ENCODE measurements at places on chromosomes 7 and 10.
A peak's percentile ranks its signal among the peaks of the same experiment; 100 is the strongest.

- no peak for DNase-seq
Observed at GRCh38 chr7:116443646-116444045, 55.9 kb upstream of the CAV2 start.

GRCh38 chr7:16774294-16774693 is 20.7 kb downstream of the TSPAN13 start:
- DNase-seq, result no peak

DNA sequence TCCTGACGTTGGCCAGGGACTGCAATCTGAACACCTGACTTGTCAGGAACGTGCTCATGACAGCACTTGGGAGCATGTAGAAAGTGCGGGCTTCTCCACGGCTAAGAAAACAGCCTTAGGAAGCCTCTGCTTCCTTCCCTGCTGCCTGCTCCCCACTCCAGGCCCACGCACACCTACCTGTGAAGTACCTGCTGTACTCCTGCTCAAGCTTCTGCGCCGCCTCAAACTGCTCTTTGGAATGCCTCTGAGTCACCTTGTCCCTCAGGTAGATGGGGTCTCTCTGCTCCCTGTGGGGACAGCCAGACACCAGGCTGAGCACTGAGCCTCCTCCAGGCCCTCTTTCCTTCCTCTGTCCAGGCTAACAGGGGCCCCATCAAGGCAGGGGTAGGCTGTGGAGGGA is 132.7 kb downstream of the DLG5 start:
- no peak for DNase-seq

- no peak for DNase-seq
Observed at GRCh38 chr7:140155428-140155827, 21.4 kb downstream of the KDM7A start.

GRCh38 chr7:21472029-21472428 is 44.1 kb downstream of the SP4 start:
- no peak for DNase-seq

DNA sequence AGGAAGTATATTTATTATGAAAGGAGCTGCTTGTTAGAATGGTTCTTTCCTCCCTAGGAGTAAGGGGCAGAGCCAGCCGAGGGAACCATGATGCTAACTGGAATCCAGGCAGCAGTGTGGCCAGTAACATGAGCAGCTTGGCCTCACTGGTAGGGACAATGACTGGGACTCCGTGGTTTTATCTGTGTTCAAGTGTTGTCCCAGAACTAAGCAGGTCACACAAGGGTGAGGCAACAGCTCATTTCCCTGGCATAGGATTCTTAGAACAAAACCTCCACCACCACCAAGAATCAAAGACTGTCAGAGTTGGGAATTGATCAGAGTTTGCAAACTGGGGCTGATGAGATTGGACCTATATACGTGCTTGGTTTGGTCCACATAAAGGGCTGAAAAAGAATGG is 138.9 kb upstream of the COBL start:
- no peak for DNase-seq

GRCh38 chr7:132655131-132655727 is 79.0 kb upstream of the PLXNA4 start:
- peak; percentile 34 for DNase-seq

DNA sequence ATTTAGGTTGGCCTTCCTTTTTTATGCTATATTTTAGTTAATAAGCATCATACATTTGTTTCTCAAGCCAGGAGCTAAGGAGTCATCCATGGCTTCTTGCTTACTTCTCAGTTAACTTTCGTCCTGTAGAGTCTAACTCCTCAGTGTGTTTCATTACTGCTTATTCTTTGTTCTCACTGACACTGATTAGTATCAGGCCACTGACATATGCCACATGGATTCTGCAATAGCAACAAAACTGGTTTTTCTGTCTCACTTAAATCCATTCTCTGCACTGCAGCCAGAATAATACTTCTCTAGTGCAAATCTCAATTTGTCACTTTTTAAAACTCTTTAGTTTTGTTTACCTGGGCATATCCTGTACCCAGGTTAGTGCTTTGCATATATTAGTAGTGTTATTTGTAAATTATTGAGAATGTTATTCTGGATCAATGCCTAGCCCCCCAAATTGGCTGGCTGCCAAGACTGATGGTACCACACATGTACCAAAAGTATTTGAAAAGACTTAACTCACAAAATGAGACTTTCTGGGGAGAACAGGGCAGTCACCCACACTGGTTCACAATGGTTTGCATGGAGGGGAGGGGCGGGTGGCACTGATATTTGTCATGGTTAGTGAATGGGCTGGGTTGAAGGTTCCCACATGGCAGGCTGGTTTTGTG is 79.1 kb downstream of the CCSER2 start:
- DNase-seq, result no peak

DNA sequence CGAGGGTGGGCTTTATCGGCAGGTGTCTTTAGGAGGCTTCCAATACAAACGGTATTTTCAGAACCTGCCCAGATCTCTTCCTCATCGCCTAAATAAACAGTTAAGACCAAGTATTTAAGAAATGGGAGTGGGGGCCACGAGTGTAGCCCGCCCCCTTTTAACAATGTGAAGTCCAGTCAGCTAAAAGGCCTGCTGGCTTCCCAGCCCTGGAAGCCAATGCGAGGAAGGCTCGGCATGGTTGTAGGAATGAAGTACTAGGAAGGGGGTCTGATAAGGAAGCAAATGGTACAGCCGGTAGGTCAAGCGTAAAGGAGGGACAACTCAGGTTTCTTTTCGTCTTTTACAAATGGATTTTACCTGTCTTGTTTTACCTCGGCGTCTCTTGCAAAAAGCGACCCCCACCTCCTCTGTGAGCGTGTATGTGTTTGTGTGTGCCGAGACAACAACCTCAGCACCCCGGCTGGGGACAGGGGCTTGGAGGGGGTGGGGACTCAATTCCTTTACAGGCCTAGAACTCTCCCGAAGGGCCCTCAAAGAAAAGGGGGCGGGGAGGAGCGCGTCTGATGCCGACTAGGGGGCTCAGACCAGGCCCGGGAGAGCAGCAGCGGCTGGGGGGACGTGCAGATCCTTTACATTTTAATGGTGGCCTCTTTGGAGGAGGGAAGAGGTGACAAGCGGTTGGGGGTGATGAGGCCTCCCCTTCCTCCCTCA is 147.6 kb downstream of the GPR85 start:
- no peak for DNase-seq

DNA sequence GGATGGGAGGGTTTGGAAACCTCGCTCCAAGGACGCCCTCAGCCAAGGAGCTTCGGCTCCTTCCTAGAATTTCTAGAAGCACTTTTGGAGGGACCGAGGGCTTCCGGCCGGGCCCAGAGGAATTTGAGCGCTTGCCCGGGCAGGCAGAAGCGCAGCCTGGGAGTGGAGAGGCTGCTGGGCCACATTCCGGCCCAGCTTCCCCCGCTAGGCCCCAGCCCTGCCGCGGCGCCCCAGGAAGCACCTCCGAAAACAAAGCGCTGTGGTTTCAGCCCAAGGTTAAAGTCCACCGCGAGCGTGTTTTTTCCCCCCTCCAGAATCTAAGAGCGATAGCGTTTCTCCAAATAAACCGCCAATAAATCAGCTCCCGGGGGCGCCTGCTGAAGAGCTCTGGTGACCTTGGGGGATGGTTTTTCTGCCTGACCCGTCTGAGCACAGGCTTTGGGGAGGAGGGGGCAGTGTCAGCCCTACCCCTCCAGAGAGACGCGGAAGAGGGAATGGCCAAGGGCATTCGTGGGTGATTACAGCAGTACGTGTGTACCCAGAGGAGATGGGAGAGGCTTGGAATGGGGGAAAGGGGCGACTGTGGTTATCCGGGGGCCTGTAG is 5.7 kb upstream of the TNRC18 start:
- DNase-seq, result peak; percentile 23

GRCh38 chr7:480531-481218 is 39.0 kb downstream of the PDGFA start:
- DNase-seq, result no peak

GRCh38 chr7:142671506-142671905 is 77.8 kb upstream of the PRSS1 start:
- DNase-seq, result no peak

- no peak for DNase-seq
Observed at GRCh38 chr7:81869670-81870069, 99.8 kb upstream of the HGF start.

- peak; percentile 72 for DNase-seq
Observed at GRCh38 chr7:85750454-85750949, 563.6 kb upstream of the SEMA3D start.

- DNase-seq, result peak; percentile 55
Observed at GRCh38 chr10:102752934-102753664, 9.4 kb downstream of the WBP1L start.

GRCh38 chr10:86636311-86636710 is 18.0 kb upstream of the OPN4 start:
- no peak for DNase-seq

DNA sequence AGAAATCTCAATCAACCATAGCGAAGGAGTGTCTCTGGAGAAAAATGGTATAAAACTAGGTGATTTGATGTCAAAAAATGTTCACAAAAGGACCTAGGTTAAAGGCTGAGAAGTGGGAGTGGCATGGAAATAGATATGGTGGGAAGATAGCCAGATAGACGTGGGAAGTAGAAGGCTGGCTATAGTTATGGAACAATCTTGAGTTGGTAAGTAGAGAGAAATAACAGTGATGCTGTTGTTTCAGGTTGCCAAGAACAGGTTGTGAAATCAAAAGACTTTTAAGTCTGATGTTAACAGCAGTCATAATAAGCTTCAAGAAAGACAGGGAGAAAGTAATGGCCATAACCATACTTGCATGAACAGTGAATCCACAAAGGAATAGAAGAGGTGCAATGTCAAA is 106.1 kb upstream of the RSU1 start:
- no peak for DNase-seq

GRCh38 chr10:127302343-127302742 is 106.0 kb upstream of the INSYN2A start:
- no peak for DNase-seq

- DNase-seq, result no peak
Observed at GRCh38 chr7:127536741-127537140, 48.7 kb downstream of the GCC1 start.

DNA sequence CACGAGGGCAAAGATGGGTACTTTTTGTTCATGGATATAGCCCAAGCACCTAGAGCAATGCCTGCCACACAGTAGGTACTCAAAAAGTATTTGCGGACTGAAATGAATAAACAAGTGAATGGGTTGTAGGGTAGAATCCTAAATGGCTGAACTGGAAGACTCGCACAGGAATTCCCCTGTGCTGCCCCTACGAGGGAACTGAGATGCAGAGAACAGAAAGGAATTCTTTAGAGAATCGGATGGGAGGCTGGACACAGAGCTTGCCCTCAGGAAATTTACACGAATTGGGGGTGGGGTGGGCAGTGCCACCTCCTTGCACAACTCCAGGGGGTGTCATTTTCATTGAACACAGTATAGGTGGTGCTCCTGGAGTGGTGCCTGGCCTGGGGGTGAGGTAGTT is 35.2 kb upstream of the SRGN start:
- no peak for DNase-seq

DNA sequence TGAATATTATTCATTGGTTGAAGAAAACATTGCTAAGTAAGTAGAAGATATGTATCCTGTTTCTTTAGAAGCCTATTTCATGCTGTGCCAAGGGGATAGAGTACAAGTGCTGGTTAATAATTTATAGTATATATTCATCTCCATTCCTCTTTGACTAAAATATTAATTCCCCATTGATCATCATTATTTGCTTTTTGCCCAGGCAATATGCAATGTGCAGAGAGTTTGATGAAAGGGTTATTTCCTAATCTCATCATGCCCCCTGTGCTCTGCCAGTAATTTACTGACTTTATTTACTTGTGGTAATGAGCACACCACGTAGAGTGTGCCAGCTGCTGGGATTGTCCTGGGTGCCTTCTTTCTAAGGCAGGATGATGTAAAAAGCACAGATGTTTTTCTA is 180.9 kb downstream of the REEP3 start:
- DNase-seq, result no peak

DNA sequence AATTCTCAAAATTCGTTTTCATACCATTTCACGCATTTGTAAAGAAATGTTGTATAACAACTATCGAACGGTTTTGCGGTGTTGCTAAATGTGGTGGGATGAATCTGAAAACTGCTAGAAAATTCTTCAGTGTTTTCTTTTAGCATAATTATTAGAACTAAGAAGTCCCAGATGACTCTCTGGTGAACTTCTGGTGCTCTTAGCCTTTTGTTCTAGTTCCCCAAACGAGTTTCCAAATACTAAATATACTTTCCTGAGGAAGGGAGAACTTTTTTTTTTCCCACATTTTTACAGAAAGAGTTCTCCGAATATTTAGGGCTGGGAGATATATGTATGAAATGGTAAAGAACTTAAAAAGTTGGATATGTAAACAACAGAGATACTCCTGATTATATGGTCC is 82.5 kb downstream of the ICA1 start:
- DNase-seq, result peak; percentile 53

DNA sequence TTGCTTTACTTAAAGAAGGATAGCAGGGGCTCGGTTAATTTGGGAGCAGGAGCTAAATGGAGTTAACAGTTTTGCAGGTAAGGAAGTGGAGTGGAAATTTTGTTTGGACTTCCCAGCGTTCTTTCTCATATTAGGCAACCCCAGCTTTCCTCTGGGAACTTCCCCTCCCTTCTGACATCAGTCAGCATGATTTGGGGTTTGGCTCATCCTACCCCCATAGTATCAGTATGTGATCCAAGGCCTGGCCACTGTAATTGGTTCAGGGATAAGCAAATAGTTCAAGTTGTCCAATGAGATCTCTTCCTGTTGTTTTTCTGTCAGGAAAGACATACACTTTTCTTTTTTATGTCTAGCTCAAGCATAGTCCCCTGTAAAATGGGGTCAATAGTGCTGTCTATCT is 125.6 kb upstream of the CDK6 start:
- DNase-seq, result no peak

GRCh38 chr10:101323495-101323894 is 30.5 kb upstream of the BTRC start:
- DNase-seq, result no peak

DNA sequence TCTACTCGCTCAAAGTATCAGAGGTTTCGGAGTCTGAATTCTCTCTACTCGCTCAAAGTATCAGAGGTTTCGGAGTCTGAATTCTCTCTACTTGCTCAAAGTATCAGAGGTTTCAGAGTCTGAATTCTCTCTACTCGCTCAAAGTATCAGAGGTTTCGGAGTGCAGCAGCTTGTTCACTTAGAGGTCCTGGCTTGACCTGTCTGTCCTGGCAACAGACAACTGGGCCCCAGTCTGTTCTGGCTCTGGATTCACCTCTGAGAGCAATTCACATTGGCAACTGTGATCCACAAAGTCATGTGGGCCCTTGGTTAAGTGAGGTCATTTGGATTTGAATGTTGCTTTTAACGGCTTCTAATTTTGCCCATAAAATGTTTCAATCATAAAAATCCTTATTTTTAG is 63.9 kb upstream of the ST8SIA6 start:
- DNase-seq, result no peak

- DNase-seq, result no peak
Observed at GRCh38 chr7:117185124-117185523, 137.7 kb downstream of the WNT2 start.

GRCh38 chr10:17092216-17092944 is 37.2 kb downstream of the CUBN start:
- peak; percentile 98 for DNase-seq

- peak; percentile 12 for DNase-seq
Observed at GRCh38 chr7:28418311-28418710, 6.0 kb downstream of the CREB5 start.

Data from inflammatory macrophage (primary cell).